ENCODE measurements at places on chromosomes 4 and X. TPM values are rescaled to one million over a fixed set of nuclear protein-coding genes. Genes with fewer than 3 reads are reported as not detected.

PPP1R2C gene
- polyA plus RNA-seq = not detected

DOK7 gene
- polyA plus RNA-seq = 0.29 TPM

PRR32 gene
- polyA plus RNA-seq = not detected

F8A3 gene
- polyA plus RNA-seq = 1.8 TPM
